ENCODE measurements at places on chromosomes 7 and 10.

GRCh38 chr7:79430391-79430790, 23.1 kb downstream of the MAGI2 start:
- no peak for DNase-seq

DNA sequence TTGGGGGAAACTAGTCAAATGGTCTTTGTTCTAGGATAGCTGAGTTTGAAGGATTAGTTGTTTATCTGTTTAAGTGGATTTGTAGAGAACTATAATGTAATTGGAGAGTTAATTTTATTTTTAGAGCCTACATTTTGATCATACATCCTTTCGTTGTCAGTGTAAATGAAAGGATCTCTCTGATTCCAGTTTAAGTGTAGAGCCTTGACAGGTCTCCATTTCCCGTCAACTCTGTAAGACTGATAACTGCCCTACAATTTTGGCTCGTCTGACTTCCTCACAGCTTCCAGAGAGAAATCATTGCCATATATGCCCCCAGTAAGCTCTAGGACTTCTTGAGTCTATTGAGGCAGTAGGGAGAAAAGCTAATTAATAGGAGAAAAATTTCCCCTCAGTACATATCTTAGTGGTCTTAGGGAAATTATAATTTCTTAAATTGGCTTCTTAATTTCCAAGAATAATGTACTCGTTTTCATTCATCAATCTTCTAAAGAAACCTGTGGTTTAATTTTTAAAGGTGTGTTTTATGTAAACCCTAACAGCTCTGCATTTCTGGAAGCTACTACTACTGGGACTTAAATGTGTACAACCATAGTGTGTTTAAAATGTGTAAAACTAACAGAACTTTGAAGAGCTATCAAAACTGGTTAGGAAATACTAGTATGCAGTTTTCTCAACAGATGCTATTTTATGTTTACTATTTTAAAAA, 3.8 kb downstream of the KMT2E start:
- peak; percentile 11 for DNase-seq

- no peak for DNase-seq
These were observed 20.5 kb upstream of the PPP1R3C start for GRCh38 chr10:91653219-91653870.

DNA sequence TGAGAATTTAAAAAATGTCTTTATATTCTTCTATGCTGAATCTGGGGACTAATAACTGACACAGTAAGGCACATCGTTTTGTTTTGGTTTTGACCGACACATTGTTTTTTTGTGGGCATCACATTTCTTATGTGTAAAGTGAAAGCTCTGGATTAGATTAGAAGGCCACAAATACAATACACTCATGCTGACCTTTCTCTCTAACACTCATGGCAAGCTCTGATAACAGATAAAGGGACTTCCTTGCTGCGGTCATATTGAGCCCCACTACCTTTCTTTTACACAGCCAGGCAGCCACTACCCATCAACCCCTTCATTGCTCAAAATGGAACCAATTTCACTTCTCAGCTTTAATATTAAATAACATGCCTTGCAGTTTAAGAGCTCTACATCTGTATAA, 26.0 kb downstream of the PPP1R3A start:
- DNase-seq = no peak

- DNase-seq = no peak
These were observed 236.0 kb downstream of the INHBA start for GRCh38 chr7:41466760-41467384.

- DNase-seq = no peak
These were observed 802.9 kb upstream of the COBL start for GRCh38 chr7:52119537-52119936.

All from bone marrow (tissue), 2 donors.